ENCODE measurements at places on chromosomes 1 and 21.

- DNase-seq, result no peak
These were observed 276.2 kb downstream of the NEGR1 start for GRCh38 chr1:72006092-72006491.

GRCh38 chr21:16863362-16863905 lies 649.4 kb upstream of the CXADR start:
- no peak for DNase-seq

- no peak for DNase-seq
These were observed 5.1 kb upstream of the INAVA start for GRCh38 chr1:200889571-200889970.

GRCh38 chr1:225835856-225836255 lies 25.9 kb downstream of the EPHX1 start:
- DNase-seq, result no peak

Measured in GM06990 (cell line).